T follicular helper cell (primary cell): ENCODE measurements at places on chromosomes 4 and X.

DNA sequence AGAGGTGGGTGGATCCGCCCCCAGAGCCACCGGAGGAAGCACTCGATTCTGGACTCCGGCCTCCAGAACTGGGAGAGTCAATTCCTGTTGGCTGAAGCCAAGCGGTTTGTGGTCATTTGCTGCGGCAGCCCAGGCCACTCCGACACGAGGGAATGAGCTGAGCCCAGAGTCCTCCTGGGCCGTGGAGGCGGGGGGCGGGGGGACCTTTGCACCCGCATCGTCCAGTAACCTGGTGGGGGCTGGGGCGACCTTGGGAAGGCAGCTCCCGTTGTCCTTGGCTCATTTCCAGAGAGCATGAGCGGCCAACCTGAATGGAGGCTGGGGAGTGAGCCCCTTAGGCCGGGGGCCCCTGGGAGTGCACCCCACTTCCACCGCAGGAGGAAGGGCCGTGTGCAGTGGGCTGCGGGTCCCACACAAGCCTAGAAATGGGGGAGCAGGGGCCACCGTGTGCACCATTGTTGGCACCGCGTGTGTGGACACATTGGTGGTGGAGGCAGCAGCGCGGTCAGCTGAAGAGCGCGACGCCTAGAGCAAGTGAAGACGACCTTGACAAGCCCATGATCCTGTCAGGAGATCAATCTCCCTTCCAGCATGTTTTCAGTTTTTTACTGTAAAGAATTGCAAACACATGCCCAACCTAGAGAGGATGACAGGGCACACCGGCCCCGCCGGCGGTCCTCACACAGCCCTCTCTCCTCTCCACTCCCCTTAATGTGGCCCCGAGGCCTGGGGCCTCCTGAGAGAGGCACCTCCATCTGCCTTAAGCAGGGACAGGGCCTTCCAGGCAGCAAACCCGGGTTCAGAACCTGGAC, 19.9 kb upstream of the DUSP9 start:
- DNase-seq, result no peak

DNA sequence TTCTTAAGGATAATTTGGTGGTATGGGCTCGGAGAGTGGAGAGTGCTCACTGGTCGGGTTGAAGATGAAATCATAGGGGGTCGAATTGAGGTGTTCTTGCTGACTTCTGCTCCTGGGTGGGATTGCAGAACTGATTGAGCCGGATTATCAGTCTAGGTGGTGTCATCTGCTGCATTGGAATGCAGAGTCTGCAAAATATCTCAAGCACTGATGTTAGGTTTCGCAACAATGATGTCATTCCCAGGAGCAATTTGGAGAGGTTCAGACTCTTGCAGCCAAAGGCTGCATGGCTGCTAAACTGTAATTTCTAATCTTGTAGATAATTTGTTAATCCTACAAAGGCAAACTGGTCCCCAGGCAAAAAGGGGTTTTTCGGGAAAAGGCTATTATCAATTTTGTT, 67.7 kb downstream of the RHOH start:
- no peak for DNase-seq

DNA sequence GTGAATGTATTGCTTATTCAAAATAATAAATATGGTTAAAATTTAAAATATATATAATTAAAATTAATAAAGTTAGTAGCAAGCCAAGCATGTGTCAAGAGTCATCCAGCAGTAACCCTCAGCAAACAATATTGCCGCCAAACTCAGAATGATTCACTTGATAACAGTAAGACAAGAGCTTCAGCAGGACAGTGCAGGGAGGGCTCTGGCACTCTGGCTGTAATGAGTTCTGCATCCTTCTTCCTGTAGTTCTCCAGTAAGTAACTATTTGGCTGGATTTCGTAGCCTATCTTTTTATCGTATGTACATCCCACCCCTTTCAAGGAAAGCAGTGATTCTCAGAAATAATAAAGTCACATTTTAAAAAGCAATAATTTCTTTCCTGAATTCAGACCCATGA, 17.6 kb downstream of the OTUD6A start:
- DNase-seq, result no peak

GRCh38 chr4:31204874-31205273, 484.7 kb downstream of the PCDH7 start:
- DNase-seq, result no peak

- DNase-seq, result no peak
These were observed 48.0 kb upstream of the APELA start for GRCh38 chr4:164828955-164829354.

DNA sequence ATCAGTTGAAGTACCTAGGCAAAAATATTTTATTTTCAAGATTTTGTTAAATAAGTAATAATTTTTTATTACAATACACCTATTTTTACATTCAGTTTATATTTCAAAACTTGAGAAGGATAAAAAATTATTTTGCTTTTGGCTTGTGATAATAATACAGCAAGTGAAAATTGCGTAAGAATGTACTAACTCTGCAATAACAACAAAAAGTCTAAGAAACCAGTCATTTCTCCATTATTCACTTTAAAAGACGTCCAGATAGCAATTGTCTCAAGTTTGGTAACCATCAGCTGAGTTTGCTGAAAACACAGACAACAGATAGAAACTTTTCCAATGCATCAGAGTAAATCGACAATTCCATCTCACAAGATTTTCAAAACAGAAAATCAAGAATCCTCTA, 12.1 kb downstream of the CXCL8 start:
- DNase-seq, result no peak

DNA sequence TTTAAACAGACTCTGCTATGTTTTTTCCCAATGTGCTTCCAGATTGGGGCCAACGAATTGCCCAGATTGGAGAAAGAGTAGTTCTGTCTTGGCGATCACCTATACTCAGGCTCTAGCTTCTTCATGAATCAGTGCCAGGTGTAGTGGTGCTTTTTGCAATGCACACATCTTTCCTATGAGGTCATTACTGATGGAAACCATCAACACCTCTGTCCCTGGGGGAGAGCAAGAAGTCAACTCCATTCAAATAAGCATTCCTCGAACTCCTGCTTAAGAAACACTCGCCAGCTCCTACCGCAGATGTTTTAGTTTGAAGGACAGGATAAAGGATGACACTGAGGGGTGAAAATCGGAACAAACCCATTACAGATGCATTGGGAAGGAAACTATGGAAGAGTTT, 156.5 kb upstream of the DKK2 start:
- no peak for DNase-seq
